ENCODE measurements at places on chromosomes 2 and 18. TPM values are rescaled to one million over a fixed set of nuclear protein-coding genes. Genes with fewer than 3 reads are reported as not detected.

DNA sequence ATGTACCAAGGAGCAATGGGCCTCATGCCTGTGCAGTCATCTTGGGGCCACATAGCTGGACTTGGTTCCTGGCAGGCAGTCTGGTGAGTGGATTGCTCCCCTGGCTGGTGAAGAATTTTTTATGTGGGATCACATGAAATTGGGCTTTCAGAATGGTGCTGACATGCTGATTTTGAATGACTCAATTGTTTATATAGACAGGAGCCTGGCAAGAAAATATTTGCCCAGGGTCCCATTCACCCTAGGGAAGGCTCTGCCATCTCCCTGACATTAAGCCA is 266.9 kb downstream of the DYSF start:
- no peak for DNase-seq

GRCh38 chr2:122856696-122857095 is 1101.2 kb downstream of the TSN start:
- no peak for DNase-seq

GRCh38 chr18:23451011-23451410 is 2.1 kb upstream of the RIOK3 start:
- no peak for DNase-seq

- no peak for DNase-seq
Measured at GRCh38 chr2:196331851-196332250, 160.5 kb upstream of the STK17B start.

- DNase-seq, result no peak
Measured at GRCh38 chr2:64622443-64623241, 31.1 kb downstream of the SERTAD2 start.

GRCh38 chr2:11621410-11621809 is 48.6 kb downstream of the NTSR2 start:
- no peak for DNase-seq

DNA sequence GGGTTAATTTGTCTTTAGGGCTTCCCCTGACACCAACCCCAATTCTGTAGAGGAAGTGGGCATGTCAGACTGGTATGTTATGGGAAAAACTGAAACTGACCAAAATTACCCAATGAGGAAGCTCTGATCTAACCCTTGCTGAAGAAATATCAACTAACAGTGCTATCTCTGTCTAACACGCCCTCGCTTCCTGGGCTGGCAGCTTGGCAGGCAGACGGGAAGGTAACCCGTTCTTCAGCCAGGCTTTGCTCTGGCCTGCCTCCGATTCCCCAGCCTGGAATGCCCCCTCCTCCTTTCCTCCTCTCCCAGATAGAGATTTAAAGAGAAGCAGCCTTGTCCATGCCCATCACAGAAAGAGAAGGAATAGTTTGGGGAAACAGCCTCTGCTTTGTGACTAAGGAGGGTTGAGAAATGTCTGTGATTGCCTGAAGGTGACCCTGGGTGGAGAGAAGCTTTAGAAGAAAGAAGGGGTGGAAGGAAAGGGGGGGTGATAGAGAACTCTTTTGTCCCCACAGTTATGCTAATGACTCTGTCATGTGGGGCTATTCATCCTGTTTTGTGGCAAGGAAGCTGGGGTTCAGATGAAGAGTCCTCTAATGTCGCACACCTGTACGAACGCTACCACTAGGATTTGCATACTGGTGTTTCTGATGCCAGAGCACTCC is 15.4 kb downstream of the HK2 start:
- DNase-seq, result no peak

GRCh38 chr18:56168049-56168781 is 470.2 kb downstream of the TXNL1 start:
- DNase-seq, result no peak

GRCh38 chr18:66419400-66419799 is 184.5 kb downstream of the CDH19 start:
- no peak for DNase-seq

DNA sequence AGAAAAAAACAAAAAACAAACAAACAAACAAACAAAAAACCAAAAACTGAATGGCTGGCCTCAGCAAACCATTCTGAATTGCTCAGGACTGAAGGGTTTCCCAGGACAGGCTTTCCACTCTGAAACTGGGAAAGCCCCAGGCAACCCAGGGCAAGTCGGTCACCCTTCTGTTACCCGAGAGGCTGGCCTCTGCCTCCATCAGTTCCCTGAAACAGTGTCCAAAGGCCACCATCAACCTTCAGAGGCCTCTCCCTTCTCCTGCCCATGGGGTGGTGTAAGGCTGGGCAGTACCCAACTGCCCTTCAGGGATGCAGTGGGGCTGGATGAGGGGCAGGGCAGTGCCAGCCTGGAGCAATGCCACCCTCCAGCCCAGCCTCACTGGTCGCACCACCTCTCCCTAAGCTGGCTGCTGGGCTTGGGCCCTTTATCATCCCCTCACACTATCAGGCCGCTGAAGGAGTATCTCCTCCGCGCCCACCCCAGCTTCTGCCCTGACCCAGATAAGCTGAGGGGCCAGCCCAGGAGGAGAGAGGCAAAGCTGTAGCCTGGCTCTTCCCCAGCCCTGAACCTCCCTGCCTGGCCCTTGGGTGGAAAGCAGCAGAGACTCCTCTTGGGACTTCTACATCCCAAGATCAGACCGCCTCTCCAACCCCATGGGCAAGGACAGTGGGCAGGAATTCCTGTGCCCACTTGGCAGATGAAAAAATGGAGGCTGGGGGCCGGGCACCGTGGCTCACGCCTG is 35.9 kb downstream of the ZFP36L2 start:
- no peak for DNase-seq

- no peak for DNase-seq
Measured at GRCh38 chr2:112627060-112628040, 18.4 kb upstream of the SLC20A1 start.

DNA sequence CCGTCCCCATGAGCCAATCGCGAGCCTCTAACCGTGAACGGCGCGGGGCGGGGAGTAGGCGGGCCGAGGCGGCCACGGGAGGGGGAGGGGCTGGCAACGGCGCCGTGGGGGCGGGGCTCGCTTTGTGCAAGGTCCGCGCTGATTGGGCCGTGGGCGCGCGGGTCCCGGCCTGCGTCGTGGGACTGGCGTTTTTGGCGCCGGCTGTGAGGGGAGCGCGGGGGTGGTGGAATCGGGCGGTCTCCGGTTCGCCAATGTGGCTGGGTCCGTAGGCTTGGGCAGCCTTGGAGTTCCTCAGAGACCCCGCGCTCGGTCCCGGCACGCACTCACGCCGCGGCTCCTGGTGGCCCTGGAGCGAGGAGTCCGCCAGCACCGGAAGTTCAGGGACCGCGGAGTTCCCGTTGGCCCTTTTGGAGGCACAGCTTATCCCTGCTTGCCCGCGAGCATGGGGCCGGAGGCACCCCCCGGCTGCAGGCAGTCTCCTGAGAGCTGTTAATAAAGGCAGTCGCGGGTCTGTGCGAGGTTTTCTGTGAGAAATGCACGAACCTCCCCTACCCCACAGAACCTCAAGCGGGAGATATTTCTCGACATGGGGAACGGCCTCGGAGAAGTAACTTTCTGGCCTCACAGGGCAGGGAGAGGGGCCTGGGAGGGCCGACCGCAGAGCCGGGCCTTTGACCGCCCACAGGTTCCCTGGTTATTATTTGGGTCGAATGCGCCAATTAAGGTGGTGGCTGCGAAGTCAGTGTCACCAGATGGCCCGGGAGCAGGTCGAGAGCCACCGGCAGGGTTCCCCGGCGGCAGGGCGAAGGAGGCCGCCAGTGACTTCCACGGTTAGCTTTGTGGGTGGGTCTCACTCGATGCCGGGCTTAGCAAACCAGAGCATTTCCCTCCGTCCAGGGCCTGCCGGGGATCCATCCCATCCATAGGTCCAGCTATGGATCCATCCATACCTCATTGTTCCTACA is 574 bp upstream of the NCL start:
- peak; percentile 92 for DNase-seq

DNA sequence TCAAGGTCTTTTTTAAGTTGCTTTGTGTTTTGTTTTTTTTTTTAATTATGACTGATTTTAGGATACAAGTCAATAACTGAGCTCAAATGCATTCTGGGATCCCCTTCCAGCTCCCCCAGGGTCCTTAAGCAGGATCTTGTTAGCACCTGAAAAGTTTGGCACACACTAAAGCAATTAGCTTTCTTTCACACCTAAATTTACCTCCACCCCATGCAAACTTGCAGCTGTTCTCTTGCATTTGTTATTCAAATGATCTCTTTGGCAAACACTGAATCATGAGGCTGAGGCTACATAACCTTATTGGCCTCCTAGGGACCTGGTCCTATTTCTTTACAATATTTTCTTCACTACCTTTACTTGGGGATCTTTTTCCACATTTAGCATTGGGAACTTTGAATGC is 2026.1 kb upstream of the CELF4 start:
- no peak for DNase-seq

- DNase-seq, result no peak
Measured at GRCh38 chr2:144431392-144431783, 88.5 kb downstream of the ZEB2 start.

- DNase-seq, result no peak
Measured at GRCh38 chr2:226837334-226837733, 1.5 kb downstream of the RHBDD1 start.

- DNase-seq, result no peak
Measured at GRCh38 chr18:22524783-22525182, 107.1 kb upstream of the CTAGE1 start.

- DNase-seq, result no peak
Measured at GRCh38 chr18:54641734-54642133, 50.7 kb downstream of the DYNAP start.

DNA sequence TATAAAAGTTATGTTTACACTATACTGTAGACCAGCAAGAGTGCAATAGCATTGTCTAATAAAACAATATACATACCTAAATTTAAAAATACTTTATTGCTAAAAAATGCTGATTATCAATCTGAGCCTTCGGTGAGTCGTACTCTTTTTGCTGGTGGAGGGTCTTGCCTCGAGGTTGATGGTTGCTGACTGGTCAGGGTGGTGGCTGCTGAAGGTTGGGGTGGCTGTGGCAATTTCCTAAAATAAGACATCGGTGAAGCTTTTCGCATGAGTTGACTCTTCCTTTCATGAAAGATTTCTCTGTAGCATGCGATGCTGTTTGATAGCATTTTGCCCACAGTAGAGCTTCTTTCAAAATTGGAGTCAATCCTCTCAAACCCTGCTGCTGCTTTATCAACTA is 2.4 kb downstream of the TIGD1 start:
- DNase-seq, result no peak

DNA sequence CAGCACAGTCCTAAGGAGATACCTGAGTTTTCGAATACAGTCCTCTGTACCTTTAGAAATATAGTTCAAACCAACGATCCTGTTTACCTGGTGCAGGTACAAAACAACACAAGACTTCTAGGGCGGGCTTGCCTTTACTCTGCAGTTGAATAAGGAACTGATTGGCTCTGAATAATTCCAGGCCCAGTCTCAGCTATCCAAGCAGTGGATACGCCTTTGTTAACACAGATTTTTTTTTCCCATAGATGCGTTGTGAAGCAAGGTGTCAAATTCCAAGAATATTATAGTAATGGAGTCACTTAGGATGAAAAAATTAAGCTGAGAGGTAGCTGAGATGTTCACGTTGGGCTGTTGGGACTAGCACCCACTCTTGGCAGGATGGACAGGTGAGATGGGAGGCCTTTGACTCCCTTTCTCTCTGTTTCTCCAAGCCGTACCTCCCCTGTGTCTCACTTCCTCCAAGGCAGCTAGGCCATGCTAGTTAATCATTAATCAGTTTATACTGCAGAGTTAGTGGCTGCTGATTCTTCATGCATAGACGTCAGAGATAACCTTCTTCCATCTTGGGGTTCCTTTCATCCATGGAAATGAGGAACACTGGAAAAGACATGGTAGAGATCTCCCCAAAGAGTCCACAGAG is 380.8 kb upstream of the ACVR2A start:
- DNase-seq, result no peak

GRCh38 chr18:76823161-76823538 is 793 bp downstream of the ZNF236 start:
- no peak for DNase-seq

- no peak for DNase-seq
Measured at GRCh38 chr2:150931451-150931850, 330.2 kb downstream of the RBM43 start.

GRCh38 chr2:238314576-238314975 is 5.7 kb upstream of the TRAF3IP1 start:
- no peak for DNase-seq

GRCh38 chr2:101473911-101474701 is 806 bp downstream of the RFX8 start:
- no peak for DNase-seq

DNA sequence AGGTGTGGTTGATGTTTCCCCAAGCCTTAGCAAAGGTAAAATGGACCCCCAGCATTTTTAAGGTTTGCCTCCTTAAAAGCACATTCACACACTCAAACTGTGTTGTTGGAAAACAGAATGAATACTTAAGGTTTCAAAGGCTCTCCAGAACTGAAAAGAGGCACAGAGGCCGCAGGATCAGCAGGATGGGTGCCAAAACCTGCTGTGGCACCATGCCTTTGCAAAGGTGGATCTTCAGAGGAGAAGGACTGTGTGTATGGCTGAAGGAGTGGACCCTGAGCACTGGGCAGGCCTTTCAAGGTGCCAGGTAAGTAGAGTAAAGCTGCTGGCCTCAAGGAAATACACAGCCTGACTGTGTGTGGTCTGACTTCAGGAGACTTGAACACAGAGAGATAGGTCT is 127.3 kb downstream of the XRCC5 start:
- DNase-seq, result no peak

Gene SLC4A3
- total RNA-seq, result 2.0 TPM

Gene POTEF
- total RNA-seq, result not detected

Gene ABCB11
- total RNA-seq, result not detected

Gene PTH2R
- total RNA-seq, result not detected

Gene CCBE1
- total RNA-seq, result 2.1 TPM

Gene B4GALT6
- total RNA-seq, result 2.5 TPM

Gene FAM228B
- total RNA-seq, result 2.2 TPM

Gene FSHR
- total RNA-seq, result not detected

Gene RAB6C
- total RNA-seq, result not detected

Gene LHCGR
- 0.76 TPM for total RNA-seq

Gene C2orf78
- not detected for total RNA-seq

Gene ANKRD62
- total RNA-seq, result 0.97 TPM

Gene FSIP2
- total RNA-seq, result 0.38 TPM

Gene CAMKMT
- total RNA-seq, result 12.4 TPM

Gene CYP27C1
- 4.6 TPM for total RNA-seq

Gene BCL2
- 3.7 TPM for total RNA-seq

Gene CGREF1
- total RNA-seq, result 4.6 TPM

Gene LAMA3
- 28.7 TPM for total RNA-seq

Gene ADD2
- total RNA-seq, result 2.4 TPM

Gene STEAP3
- total RNA-seq, result 27.4 TPM

Gene GKN2
- total RNA-seq, result not detected

Gene MREG
- total RNA-seq, result 37.4 TPM

Measured in esophagus squamous epithelium (tissue), 5 donors.